Choroid plexus epithelial cell (primary cell): ENCODE measurements at places on chromosomes 12 and 14.

DNA sequence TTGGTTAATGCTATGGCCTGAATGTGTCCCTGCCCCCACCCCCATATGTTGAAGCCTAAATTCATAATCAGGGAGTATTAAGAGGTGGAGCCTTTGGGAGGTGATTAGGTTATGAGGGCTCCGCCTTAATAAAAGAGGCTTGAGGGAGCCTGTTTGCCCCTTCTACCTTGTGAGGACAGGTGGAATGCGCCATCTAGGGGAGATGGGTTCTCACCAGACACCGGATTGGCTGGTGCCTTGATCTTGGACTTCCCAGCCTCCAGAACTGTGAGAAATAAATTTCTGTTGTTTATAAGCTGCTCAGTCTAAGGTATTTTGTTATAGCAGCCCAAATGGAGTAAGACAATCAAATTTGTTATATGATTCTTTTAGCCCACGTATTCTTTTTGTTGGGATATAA, 148.3 kb downstream of the PTCSC3 start:
- no peak for DNase-seq

DNA sequence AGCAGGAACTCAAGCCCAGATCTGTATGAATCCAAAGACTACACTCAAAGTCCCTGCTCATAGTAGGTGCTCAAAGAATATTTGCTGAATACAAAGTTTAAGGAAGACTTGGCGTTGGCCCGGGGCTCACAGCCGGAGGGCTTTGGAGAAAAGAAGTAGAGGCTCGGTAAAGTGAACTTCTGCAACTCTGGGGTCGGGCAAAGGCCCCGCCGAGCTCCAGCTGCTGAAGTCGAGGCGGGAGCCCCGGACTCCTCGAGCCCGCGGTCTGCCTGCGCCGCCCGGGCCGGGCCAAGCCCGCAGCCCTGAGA, 335 bp downstream of the GCN1 start:
- no peak for DNase-seq

- no peak for DNase-seq
These were observed 30.3 kb downstream of the EFCAB11 start for GRCh38 chr14:89924268-89924667.

GRCh38 chr12:98698603-98699463, 53.7 kb downstream of the APAF1 start:
- peak; percentile 63 for DNase-seq

GRCh38 chr14:75236901-75237419, 41.7 kb upstream of the FOS start:
- DNase-seq, result no peak

GRCh38 chr12:130669205-130669557, 46.9 kb downstream of the RIMBP2 start:
- no peak for DNase-seq

- peak; percentile 24 for DNase-seq
These were observed 22.7 kb downstream of the BEST3 start for GRCh38 chr12:69676257-69677012.

DNA sequence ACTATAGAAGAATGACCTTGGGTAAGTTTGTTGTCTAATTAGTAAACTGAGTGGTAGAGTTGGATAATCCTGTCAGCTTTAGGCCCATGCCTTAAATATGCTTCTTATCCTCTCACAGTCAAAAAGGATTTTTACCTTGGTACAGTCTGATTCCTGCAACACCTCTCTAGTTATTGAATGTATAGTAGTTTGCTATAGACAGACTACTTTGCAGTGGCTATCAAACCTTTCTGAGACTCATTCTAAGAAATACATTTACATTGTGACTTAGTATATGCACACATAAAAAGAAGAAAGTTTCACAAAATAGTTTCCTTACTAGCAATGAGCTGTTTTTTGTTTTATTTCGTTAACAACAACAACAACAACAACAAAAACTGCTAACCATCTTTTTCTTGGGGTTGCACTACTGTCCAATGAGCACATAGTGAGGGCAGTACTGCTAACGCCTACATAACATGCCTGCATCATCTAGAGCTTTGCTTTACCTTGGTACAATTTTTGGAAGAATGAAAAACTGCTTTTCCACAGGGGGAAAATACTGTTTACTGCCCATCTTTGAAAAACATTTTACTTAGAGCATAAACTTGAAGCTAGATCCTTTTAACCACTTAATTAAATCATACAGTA, 28.5 kb downstream of the WNK1 start:
- DNase-seq, result no peak

GRCh38 chr14:73323896-73324399, 86.6 kb downstream of the PAPLN start:
- DNase-seq, result no peak

GRCh38 chr14:85279407-85279806, 250.5 kb upstream of the FLRT2 start:
- no peak for DNase-seq
